Stimulated activated CD8-positive, alpha-beta memory T cell treated with anti-CD3 and anti-CD28 coated beads, Interleukin-12 subunit alpha, Interleukin-12 subunit beta, amount 100 ng/mL, for 1 hour (primary cell): ENCODE measurements at places on chromosomes 2 and 18.

DNA sequence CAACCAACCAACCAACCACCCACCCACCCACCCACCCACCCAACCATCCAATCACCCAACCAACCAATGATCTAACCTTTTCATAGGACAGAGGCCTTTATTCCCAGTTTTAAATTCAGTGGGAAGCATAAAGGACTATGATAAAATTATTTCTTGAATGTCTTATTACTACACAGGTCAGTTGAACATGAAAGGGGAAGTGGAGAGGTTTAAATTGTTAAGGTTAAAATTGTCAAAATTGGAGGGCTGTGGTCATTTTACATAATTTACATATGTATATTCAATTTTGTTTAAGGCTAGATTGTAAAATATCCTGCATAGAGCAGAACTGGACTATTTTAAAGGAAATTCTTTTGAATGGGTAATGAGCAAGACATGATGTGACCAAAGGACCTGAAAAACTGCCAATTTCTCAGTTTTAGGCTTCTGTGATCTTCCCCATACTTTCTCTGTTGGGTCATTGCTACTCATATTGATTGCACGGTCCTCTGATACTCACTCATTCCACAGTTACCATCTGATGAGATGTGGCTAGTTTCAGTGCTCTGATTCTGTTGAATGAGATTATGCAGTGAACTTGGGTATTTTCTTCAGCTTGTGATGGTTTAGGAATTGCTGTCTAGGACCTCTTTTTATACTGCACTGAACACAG, 127.4 kb downstream of the PLCL1 start:
- DNase-seq: no peak

GRCh38 chr2:195820373-195820772, 163.3 kb downstream of the SLC39A10 start:
- DNase-seq: no peak

GRCh38 chr2:9693196-9693491, 62.3 kb upstream of the YWHAQ start:
- DNase-seq: no peak

GRCh38 chr2:238158509-238159070, at the start of gene ERFE:
Gene ERFE, plus strand, starts transcription at chr2:238158970. Its CDS starts 38 bp downstream, at chr2:238159008.
- DNase-seq: no peak

GRCh38 chr2:75565472-75566462, 5.0 kb upstream of the EVA1A start:
- no peak for DNase-seq

- no peak for DNase-seq
Measured at GRCh38 chr2:14631406-14632040, 994 bp upstream of the LRATD1 start.

DNA sequence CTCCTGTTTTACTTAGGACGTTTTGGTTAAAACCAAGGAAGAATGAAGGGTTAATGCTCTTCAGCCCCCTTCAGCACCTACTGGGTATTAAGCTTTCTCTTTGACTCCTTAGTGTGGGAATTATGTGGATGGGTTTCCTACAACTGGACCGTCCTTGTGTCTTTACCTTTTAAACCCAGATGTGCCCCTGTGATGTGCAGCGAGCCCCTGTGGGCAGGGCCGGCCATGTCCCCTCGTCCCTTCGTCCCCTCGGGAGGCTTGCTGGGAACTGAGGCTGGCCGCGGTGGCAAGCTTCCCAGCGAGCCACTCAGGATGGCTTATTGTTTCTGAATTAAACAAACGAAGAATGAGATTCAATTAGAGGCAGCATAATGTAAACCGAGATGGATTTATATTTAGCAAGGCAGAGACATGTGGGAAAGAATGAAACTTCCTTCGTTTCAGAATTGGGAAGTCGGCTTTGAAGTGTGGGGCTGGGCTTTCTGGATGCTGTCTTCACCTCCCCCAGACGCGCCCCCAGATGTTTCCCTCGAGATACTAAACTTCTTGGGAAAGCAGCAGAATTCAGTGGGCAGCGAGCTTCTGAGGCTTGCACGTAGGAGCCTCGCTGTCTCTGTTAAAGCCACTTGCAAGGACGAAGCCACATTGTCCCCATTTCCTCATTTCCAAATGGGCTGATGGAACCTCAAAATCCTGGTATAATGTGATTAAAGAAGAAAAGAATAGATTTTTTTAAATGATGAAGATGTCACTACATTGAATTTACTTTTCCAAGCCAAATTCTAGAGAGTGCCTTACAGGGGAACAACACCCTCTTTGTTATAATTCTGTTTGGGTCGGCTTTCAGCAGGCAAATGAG, 146.0 kb downstream of the VAPA start:
- DNase-seq: no peak

- DNase-seq: no peak
Measured at GRCh38 chr2:158578703-158579330, 122.1 kb downstream of the PKP4 start.
